ENCODE measurements at places on chromosomes 3 and 15. TPM values are rescaled to one million over a fixed set of nuclear protein-coding genes. Genes with fewer than 3 reads are reported as not detected.

The MFSD1 gene
- 59.2 TPM for total RNA-seq

The ISLR2 gene
- 3.4 TPM for total RNA-seq

The NLGN1 gene
- 4.7 TPM for total RNA-seq

The ZNF385D gene
- total RNA-seq = 13.5 TPM

GRCh38 chr3:48679411-48680391, 6.0 kb downstream of the NCKIPSD start:
- no peak overlapping the region for H3K27ac ChIP-seq
- no peaks in the 10 kb centered on the region for H3K27me3 ChIP-seq
- H3K4me3 ChIP-seq = no peak overlapping the region
- peaks cover 18% of the 10 kb centered on the region for H3K4me1 ChIP-seq
- DNase-seq = no peak
- H3K36me3 ChIP-seq = peaks cover 47% of the 10 kb centered on the region

- H3K4me3 ChIP-seq = no peak overlapping the region
- no peaks in the 10 kb centered on the region for H3K27me3 ChIP-seq
- no peak for DNase-seq
- no peaks in the 10 kb centered on the region for H3K4me1 ChIP-seq
These were observed 39.6 kb upstream of the FAM98B start for GRCh38 chr15:38414357-38414756.

DNA sequence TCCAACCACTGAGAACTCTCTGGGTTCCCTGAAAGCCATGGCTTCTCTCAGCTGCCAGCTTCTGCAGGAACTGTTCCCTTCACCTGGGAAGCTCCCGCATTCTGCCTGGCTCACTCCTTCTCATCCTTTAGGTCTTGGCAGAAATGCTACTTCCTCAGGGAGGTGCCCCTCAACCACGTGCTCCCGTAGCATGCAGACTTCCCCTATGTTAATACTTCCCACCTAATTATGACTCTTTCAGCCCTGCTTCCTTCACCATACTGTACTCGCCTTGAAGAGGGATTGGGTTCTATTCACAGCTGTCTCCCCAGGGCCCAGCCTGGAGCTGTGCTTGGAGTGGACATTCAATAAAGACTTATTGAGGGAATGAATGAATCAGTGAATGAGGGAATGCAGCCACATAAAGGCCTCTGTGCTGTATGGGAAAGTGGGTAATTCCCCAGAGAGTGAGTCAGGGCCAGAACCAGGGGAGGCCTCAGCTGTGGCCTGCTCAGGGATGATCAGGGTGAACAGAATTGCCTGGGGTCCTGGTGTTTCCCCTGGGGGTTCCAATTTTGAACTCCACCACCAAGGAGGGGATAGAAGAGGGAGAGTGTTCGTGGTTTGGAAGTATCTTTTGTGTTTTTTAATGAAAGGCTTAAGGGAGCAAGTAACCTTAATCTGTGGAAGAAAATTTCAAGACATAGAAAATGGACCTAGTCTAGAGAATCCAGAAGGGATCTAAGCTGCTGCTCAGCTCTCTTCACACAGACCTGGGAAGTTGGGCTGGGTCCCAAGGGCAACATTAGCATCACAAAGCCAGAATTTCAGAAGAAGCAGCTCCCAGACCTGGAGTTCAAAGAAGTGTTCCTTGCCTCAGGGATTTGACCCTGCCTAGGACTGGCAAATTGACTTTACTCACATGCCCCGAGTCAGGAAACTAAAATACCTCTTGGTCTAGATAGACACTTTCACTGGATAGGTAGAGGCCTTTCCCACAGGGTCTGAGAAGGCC, 14.6 kb upstream of the FAM107A start:
- H3K4me3 ChIP-seq = no peak overlapping the region
- peaks cover 2% of the 10 kb centered on the region for H3K4me1 ChIP-seq
- no peak for DNase-seq
- H3K27me3 ChIP-seq = no peaks in the 10 kb centered on the region
- H3K27ac ChIP-seq = no peak overlapping the region

DNA sequence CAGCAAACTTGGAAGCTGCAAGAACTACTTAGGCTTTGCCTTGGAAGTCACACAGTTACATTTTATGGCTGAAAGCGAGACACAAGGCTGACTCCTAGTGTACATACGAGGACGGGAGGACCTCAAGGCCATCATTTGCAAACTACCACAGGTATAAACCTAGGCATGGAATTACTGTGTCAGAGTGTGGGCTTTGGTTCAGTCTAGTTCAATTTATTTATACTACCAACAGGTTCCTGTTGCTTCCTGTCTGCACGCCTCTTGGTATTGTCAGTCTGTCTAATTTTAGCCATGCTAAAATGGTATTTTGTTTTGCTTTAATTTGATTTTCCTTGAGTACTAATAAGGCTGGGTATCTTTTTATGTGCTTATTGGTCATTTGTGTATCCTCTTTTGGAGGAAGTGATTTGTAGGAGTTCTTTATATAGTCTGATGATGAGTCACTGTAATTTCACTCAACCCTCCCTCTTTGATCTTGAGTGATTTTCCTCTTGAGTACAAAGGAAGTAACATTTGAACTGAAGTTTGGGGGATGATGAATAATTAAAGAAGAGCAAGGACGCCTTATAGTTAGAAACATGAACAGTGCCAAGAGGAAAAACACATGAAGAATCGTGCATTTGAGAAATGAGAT, 8.2 kb downstream of the ANKRD34C start:
- DNase-seq = no peak
- H3K4me3 ChIP-seq = no peak overlapping the region
- H3K4me1 ChIP-seq = no peaks in the 10 kb centered on the region
- H3K27me3 ChIP-seq = no peaks in the 10 kb centered on the region

DNA sequence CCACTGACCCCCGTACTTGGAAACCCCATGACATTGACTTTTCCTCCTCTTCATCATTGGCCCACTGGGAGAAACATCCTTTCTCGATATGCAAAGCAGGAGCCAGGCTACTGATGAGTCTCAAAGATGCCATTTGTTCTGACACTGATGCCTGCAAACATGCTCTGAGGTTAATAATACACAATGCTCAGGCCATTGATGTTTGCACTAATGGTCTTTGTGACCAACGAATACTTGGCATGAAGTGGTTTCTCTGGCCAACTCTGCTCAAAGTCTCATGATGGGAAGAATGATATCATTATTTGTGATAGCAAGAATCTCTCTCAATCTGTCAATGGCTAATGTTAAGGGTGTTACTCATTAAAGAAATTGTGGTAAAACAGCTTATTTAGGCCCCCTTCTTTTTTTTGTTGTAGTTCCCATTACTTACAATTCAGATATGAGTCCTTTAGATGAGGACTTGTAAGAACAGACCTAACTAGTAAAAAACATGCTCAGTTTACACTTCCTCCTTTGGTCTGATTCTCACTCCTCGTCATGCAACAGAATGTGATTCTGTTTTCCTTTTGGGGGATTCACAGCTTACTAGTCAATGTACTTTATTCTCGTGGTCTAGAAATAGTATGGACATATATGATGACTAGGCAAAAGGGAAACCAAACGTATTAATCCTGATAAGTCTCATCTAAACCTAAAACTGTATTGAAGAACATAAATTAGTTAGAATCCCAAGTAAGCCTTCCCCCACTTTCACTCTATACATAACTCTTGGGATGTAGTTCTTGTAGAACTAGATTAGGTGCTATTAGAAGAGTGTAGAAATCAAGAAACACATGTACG, 488.8 kb upstream of the DPPA4 start:
- no peaks in the 10 kb centered on the region for H3K27me3 ChIP-seq
- no peak overlapping the region for H3K27ac ChIP-seq
- H3K36me3 ChIP-seq = no peaks in the 10 kb centered on the region
- no peak for DNase-seq
- no peaks in the 10 kb centered on the region for H3K4me1 ChIP-seq
- no peak overlapping the region for H3K4me3 ChIP-seq

- no peaks in the 10 kb centered on the region for H3K27me3 ChIP-seq
- peaks cover 25% of the 10 kb centered on the region for H3K4me1 ChIP-seq
- no peak for DNase-seq
- peak overlapping the region; percentile 4 for H3K27ac ChIP-seq
- H3K4me3 ChIP-seq = no peak overlapping the region
These were observed 69.6 kb downstream of the CHDH start for GRCh38 chr3:53776494-53777101.

DNA sequence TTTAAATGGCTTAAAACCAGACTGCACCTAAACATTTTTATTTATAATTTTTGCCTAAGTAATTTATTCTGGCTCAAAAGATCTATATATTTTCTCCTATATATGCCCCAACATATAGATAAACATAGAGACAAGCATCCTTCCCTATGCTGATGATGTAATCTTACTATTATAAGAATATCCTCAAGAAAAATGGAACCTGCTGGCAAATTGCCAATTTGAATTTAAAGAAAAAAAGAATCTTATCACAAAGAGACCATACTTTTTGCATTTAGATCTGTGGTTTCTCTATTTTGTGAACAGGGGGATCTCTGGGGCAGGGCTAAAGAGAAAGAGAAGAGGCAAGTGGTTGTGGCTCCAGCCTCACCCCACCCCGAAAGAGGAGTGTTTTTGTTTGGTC, 107.2 kb upstream of the CMC1 start:
- no peaks in the 10 kb centered on the region for H3K4me1 ChIP-seq
- no peak overlapping the region for H3K27ac ChIP-seq
- DNase-seq = no peak
- no peak overlapping the region for H3K4me3 ChIP-seq
- H3K27me3 ChIP-seq = no peaks in the 10 kb centered on the region
- no peaks in the 10 kb centered on the region for H3K36me3 ChIP-seq

Data from vagina (tissue), 2 donors.